ENCODE measurements at places on chromosomes 3 and 15.

DNA sequence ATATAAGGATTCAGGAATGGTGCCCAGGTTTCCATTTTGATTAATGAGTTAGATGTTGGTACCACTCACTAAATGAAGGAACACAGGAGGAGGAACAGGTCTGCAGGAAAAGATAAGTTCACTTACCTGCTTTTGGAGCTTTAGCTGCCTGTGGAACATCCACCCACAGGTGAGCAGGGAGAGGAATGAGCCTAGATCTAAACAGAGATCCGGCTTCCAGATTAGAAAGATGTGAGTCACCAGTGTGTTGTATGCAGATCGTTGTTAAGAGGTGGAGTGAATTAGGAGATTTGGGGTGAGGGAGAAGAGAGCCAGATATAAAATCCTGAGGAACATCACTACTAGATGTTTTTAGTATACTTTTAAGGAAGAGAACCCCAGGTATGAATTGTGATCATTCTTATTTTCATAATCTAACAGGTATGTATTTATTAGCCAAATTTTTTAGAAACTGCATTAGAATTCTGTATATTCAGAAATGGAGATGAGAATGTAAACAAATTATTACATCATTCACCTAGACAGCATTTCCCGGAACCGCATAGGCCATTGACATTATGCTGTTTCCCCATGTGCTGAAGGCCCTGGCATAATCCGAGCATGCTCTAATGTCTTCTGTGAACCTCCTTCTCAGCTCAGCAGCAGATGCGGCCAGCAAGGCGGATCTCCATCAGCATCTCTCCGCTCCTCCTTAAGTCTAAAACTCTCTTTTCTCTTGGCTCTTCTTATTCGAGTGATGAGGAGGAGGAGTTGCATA is 118.2 kb downstream of the KLHL25 start:
- DNase-seq = no peak

- DNase-seq = no peak
Measured at GRCh38 chr3:71907996-71908395, 123.0 kb upstream of the PROK2 start.

DNA sequence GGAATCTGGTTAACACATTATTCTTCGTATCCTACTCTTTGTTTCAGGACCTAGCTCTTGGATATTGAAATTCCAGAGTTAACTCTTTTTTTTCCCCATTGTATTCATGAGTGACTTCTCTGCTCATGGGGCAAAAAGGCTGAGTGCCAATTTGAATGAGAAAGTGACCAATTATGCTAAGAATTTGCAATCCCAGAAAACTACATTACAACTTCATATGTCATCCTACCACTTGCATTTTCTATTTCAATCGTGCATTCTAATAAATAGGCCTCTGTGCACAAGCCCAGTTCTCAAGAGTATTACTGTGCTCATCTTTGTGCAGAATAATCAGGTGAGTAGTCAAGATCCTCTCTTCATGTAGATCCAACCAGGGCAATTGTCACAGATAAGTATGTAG is 537.8 kb downstream of the OTOL1 start:
- DNase-seq = no peak

GRCh38 chr3:55480911-55481743 is 6.0 kb downstream of the WNT5A start:
- DNase-seq = no peak

GRCh38 chr3:132537297-132537696 is 59.8 kb upstream of the ACKR4 start:
- DNase-seq = no peak

DNA sequence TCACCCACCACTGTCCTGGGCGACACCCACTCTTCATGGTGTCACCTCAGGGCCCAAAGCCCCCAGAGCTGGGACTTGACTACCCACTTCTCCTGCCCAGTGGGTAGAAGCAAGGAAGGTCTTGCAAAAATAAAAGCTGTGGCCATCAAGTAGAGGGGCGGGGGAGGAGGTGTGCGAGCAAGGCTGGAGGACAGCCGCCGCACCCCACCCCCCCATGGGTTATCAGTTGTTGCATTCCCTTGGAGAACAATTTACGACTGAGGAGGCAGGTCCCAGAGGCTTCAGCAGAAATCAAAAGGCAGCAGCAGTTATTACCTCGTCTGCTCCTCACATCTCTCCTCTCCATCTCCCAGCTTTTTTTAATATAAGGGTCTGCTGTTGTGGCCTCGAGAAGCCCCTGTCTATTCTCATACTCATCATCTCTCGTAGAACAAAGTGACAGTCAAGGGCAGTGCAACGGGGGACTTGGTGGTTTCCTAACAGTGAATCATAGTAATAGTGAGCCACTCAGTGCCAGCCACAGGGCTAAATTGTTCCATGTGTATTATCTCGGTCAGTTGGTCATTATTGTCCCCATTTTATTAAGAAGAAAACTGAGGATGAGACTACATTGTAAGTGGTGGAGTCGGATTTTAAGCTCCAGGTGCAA is 116.4 kb downstream of the PDCD6IP start:
- DNase-seq = no peak

DNA sequence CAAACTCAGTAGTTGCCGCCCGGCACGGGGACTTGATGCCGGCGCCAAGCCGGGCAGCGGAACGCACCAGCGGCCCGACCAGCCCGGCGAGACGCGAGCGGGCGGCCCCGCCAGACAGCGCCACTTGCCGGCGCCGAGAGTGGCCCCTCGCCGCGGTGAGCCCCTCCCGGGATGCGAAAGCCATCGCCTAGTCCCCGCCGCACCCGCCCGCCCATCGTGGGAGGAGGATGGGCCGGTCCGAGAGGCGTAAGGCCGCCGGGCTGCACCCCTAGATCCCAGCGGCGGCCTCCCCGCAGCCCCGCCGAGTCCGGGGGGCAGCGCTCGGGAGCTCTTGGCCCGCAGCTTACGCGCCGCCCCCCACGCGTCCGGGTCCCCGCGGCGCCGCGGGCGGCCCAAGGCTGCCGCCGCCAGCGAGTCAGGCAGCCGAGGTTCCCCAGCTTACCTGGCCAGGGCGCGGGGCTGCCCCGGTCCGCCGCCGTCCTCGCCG is 609 bp downstream of the GOLGA8A start:
- peak; percentile 29 for DNase-seq

GRCh38 chr15:70505411-70505919 is 257.9 kb downstream of the UACA start:
- DNase-seq = no peak

- no peak for DNase-seq
Measured at GRCh38 chr3:160180581-160181216, 44.5 kb upstream of the C3orf80 start.

GRCh38 chr3:26259176-26259575 is 363.4 kb upstream of the LRRC3B start:
- no peak for DNase-seq

- DNase-seq = no peak
Measured at GRCh38 chr3:89841041-89841440, 733.6 kb downstream of the EPHA3 start.

DNA sequence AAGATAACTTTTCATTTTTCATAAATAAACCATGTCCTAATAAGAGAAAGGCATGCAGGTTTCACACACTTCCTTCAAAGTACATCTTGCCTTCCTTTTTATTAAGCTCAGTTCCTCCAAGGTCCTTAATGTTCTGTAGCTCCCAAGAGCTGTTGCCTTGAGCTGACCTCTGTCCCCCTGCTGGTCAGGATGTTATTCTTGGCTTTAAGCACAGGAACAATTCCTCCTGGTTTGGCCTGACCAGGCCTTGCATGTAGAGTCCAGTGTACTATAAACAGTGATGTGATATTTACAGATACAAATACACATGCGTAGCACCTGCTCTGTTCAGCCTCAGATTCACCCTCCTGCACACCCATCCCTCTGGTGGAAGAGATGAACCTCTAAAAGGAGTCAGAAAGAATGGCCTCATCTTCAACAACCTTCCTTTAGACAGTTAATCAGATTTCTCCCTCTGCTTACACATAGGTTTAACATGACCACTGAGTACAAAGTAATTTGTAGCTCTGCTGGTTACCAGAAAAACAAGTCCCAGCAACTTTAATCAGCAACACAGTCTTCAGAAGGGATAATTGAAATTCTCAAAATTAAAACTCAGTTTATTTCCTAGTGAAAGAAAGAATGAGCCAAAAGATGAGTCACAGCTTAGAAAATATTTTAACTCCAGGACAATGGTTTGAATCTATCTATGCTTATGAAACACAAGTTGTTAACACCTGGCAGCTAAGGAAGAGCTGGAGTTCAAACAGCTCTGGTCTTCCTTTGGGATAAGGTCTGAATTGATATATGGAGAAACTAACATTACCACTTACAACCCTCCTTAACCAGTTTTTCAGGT is 46.5 kb downstream of the PTPN9 start:
- no peak for DNase-seq

- no peak for DNase-seq
Measured at GRCh38 chr15:65982627-65983322, 113.5 kb downstream of the RAB11A start.

DNA sequence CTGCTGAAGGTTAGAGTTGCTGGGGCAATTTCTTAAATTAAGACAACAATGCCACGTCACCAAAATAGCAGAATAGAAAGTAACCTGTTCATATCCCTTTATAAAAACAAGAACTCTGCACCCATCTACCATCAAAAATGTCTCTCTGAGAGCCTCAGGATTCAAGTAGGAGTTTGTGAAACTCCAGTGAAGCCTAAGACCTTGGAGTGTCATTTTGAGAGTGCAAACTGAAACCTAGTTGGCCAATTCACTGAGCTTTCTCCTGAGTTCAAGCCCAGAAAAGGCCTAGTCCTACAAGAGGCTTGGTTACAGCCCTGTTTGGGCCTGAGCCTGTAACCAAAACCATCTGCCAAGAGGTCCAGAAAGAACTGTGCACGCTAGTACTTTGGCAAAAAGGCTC is 335.1 kb downstream of the EFHB start:
- DNase-seq = no peak

DNA sequence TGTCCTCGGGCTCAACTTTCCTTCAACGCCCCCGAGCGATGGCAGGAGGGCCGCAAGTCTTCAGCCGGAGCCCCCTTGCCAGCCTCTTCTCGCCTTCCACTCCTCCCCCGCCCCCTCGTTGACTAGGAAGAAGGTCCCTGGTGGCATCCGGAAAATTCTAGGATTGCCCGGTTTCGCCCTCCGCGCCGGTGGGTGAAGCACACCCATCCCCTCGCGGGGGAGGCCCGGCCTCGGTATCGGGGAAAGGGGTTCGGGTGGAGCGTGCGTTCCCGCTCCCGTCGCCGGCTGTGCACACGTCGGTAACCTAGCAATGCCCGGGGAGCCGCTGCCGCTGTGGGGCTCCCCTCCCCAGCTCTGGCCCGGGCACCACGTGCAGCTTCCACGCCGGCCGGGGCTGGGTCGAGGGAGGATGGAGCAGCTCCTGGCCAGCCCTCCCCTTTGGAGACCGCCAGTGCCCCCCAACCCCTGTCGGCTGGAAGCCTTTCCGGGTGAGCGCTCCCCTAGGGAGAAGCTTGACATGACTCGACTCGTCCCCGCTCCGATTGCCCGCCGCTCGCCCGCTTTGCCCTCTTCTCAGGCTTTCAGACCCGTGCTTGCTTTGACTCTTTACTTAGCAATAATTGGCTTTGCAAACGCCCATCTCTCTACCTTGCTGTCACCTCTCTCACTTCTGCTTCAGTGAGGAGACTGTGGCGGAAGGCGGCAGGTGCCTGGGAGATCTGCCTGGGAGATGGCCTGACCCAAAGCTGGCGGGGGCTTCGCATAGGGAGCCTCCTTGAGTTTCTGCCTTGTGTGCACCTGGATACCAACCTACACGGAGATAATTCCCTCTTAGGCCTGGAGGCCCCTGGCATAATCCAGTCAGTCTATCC is 1.3 kb downstream of the CACNA1D start:
- no peak for DNase-seq

GRCh38 chr3:184526088-184526433 is 35.5 kb upstream of the EPHB3 start:
- no peak for DNase-seq

DNA sequence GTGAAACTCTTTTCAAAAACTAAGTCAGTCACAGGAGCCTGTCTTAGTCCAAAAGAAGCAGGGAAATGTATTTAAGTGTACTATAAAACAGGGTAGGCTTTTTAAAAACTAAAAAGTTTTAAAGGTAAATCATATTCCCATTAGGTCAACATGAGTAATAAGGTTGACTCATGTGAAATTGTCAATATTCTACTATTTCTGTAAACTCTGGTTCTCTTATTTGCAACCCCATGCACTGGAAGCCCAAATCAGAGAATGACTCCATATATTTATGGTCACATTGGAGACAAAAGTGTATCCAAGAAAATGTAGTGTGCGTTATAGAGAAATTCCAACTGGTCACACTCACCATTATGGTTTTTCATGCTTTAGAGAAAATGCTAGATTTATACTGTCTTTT is 600.3 kb upstream of the TGFBR2 start:
- no peak for DNase-seq

DNA sequence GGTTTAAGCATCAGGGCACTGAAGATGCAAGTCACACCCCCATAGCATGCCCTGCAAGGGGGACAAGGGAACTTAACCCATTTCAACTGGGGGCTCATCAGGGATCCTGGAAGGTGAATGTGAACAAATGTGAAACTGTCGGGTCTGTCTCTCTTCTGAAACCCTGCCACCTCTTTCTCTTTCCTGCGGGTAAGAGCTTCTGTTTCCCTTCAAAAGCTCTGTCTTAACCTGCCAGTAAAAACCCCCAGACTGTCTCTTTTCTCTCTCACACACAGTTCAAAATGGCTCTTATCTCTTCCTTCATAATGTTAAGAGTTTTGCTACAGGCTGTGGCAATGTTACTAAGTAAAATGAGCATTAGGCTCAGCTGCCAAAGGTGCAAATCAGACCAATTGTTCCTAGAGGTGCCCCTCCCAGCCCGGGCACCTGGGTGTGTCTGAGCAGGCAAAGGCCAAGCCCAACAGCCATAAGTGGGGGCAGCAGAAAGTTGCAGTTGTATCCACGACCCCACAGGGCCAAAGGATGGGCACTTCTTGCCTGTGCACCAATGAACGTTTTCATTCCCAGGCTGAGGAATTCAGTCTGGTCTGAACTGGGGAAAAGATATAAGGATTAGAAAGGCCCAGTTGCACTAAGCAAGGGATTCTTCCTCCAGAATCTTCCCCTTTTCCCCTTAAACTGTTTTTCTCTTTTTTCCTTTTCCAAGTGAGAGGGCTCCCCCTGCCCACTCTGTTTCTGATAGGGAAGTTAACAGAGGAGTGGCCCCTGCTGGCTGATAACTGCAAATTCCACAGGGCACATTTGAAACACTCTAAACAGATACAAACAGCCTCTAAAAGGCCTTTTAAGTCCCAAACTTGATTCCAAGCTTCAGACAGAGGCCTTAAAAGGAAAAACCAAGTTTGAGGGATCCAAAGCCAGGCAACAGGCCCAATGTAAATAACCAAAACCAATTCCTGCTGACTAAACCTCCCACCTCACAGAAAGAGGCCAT is 113.8 kb upstream of the EPHA6 start:
- no peak for DNase-seq

DNA sequence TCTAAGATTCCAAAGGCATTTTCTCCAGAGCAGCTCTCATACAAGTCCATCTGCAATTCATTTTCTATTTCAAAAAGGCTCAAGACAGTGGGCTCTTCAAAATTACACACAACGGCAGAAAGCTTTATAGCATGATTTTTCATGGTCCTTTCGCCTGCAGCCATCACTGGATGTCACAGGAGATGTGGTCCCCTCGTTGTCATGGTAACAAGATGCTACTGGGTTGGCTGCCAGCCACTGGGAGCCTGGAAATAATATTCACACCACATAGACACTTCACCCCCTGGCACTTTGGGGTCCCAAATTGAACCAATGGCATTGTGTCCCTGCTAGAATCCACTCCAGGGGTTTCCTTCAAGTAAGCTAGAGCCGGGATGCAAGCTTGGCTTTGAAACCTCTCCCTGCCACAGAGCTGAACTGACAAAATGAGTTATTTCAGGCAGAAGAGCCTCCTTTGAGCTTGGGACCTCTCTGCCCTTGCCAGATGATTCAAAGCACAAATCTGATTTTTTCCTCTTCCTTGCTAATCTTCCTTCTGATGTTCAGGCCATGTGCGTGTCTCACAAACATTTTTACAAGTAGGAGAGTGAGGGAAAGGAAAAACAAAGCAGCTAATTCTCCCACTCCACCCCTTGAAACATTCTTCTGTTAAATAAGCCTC is 512.6 kb upstream of the ADAMTS9 start:
- DNase-seq = no peak
